Stimulated activated CD8-positive, alpha-beta memory T cell treated with anti-CD3 and anti-CD28 coated beads, Interleukin-4, amount 100 ng/mL, for 1 hour (primary cell): ENCODE measurements at places on chromosomes 3 and 15.

DNA sequence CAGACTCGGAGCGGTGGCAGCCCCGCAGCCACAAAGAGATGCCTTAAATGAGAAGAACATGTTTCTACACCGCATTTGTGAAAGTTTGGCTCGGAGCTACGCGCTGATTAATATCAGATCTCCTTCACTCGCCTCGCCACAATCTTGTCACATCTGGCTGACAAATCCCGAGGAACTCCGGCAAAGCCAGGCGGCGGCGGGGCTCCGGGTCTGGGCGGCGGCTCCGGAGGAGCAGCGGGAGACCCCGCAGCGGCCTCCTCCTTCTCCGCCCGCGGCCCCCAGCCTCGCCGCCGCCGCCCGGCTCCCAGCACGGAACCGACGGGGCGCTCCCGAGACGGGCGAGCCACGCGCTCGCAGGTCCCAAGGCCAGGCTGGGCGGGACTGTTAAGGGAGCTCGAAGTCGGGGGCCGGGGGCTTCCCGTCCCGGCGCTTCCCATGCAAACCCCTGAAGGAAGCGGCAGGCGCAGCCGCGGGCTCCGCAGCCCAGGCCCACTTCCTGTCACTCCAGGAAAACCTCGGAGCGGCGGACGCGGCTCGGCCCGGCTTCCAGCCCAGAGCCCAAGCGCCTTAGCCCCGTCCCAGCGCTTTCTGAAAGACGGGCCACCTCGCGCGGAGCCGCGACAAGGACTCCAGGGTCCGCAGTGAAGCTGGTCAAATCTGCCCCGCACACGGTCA lies 1.2 kb downstream of the BNC1 start:
- no peak for DNase-seq

- no peak for DNase-seq
Observed at GRCh38 chr3:69888040-69888942, 111.2 kb upstream of the SAMMSON start.

DNA sequence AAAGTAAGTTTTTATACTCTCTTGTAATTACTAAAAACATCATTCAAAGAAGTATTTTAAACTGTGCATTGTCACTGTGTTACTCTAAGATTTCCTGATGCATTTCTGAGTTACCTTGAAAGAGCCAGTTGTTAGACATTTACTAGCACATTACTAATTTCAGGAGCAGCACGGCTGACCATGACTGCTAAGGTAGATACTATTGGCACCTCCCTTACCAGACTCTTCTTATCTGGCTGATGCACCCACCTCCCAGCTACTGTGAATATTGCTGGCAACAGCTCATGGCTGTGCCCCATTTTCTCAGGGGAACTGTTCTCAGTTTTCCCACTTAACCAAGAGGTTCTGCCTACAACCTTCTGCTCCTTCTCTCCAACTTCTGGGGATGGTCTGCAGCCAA lies 29.4 kb downstream of the COL6A5 start:
- DNase-seq: no peak

DNA sequence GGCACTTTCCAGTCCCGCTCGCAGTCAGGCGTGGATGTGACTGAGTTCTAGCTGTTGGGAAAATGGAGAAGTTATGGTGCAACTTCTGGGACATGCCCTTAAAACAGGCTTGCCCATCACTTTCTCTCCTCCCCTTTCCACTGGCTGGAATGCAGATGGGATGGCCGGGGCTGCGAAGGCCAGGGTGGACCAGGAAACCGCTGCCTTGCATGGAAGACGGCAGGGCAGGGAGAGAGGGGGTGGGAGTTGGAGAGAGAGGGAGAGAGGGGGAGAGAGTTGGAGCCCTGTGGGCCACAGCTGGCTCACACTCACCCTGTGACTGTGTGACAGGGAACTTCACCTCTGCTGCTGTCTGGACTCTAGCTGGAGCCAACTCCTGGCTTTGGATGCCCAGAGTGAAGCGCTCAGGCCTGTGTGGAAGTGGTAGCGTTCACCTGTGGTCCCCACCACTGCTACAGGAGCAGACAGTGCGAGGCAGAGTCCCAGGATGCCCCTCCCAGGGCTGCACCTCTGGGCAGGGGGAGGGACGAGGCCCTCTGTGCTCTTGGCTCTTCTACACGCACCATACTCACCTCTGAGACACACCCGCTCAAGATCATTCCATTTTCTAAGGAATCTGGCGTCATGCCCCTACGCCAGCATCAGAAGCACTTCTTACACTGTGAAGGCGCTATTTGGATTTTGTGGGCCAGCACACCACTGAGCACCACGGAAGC lies 36.6 kb downstream of the KLHL25 start:
- no peak for DNase-seq

GRCh38 chr3:158354713-158355112 lies 216.3 kb upstream of the MLF1 start:
- DNase-seq: no peak

- no peak for DNase-seq
Observed at GRCh38 chr3:76631251-76631650, 408.6 kb upstream of the ROBO2 start.

- no peak for DNase-seq
Observed at GRCh38 chr3:31409389-31409788, 123.3 kb upstream of the STT3B start.

GRCh38 chr15:33448961-33449606 lies 138.3 kb downstream of the RYR3 start:
- no peak for DNase-seq
